Small intestine (tissue), 16 donors: ENCODE measurements at places on chromosomes 5 and 9. TPM values are rescaled to one million over a fixed set of nuclear protein-coding genes. Genes with fewer than 3 reads are reported as not detected.

The PIP5K1B gene
- 54.0 TPM for polyA plus RNA-seq

DNA sequence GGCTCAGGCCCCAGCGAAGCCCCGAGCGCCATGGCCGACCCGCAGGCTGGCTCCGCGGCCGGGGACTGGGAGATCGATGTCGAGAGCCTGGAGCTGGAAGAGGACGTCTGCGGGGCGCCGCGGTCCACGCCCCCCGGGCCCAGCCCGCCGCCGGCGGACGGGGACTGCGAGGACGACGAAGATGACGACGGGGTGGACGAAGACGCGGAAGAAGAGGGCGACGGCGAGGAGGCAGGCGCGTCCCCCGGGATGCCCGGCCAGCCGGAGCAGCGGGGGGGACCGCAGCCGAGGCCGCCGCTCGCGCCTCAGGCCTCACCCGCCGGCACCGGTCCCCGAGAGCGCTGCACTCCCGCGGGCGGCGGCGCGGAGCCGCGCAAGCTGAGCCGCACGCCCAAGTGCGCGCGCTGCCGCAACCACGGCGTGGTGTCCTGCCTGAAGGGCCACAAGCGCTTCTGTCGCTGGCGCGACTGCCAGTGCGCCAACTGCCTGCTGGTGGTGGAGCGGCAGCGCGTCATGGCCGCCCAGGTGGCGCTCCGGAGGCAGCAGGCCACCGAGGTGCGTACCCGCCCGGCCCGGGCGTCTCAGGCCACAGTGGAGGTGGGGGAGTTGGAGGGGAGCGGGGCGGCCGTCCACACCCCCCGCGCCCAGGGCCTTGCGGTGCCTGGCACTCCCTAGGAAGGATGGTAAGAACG lies 1.6 kb downstream of the DMRT2 start:
- peaks cover 82% of the 10 kb centered on the region for H3K27me3 ChIP-seq
- H3K4me3 ChIP-seq: no peak overlapping the region
- no peaks in the 10 kb centered on the region for H3K36me3 ChIP-seq
- H3K4me1 ChIP-seq: no peaks in the 10 kb centered on the region
- DNase-seq: peak; percentile 26

- H3K36me3 ChIP-seq: no peaks in the 10 kb centered on the region
- H3K4me1 ChIP-seq: no peaks in the 10 kb centered on the region
- H3K4me3 ChIP-seq: no peak overlapping the region
- no peak overlapping the region for H3K27ac ChIP-seq
- DNase-seq: peak; percentile 1
These were observed 683.3 kb downstream of the MAT2B start for GRCh38 chr5:164188733-164189148.

The GPX3 gene
- 191 TPM for polyA plus RNA-seq

The UAP1L1 gene
- 4.3 TPM for polyA plus RNA-seq

DNA sequence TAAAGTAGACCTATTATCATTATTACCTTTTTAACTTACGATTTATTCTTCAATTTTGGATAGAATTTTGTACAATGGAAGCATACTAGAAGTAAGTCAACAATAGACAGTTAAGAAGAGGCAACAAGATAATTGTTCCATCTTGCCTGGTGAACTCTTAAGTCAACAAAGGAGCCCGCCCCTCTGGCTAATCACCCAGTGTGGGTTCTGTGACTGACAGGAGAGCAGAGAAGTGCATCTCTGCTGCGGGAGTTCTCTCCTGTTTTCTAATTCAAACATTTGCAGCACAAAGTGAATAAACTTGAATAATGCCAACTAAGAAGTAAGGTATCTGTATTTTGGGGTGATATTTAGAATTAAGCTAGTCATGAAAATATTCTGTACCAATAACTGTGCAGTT lies 6.7 kb upstream of the ISL1 start:
- no peaks in the 10 kb centered on the region for H3K36me3 ChIP-seq
- no peaks in the 10 kb centered on the region for H3K4me1 ChIP-seq
- no peak overlapping the region for H3K4me3 ChIP-seq
- peaks cover 51% of the 10 kb centered on the region for H3K27me3 ChIP-seq
- no peak for DNase-seq
- H3K27ac ChIP-seq: no peak overlapping the region

GRCh38 chr5:61277190-61277589 lies 54.9 kb upstream of the ZSWIM6 start:
- H3K4me1 ChIP-seq: peaks cover 6% of the 10 kb centered on the region
- H3K36me3 ChIP-seq: no peaks in the 10 kb centered on the region
- no peak for DNase-seq
- no peaks in the 10 kb centered on the region for H3K27me3 ChIP-seq
- H3K4me3 ChIP-seq: no peak overlapping the region

DNA sequence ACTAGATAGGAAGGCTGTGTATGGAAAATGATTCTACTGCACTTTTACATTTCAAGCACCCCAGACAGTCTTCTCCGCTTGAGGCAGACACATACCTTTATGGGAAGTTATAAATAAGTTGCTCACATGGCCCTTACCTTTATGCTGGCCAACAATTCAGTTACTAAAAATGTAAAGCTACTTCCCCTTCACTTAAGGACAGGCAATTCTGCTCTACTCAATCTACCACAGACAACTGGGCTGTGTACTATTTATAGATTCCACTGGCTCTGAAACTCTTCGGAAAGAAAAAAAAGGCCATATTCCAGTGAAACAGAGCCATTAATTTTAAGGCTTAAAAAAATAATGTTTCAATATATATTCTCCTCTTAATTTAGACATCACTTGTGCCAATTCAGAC lies 59.4 kb downstream of the ELAVL2 start:
- H3K4me1 ChIP-seq: no peaks in the 10 kb centered on the region
- no peak overlapping the region for H3K27ac ChIP-seq
- no peak for DNase-seq
- H3K36me3 ChIP-seq: no peaks in the 10 kb centered on the region
